ENCODE measurements at places on chromosomes 7 and 10.

GRCh38 chr10:127890832-127891334, 1.9 kb downstream of the CLRN3 start:
- no peaks in the 10 kb centered on the region for H3K36me3 ChIP-seq
- H3K4me1 ChIP-seq = no peaks in the 10 kb centered on the region
- DNase-seq = no peak
- H3K4me3 ChIP-seq = no peak overlapping the region
- H3K27ac ChIP-seq = no peak overlapping the region

GRCh38 chr10:9239298-9239697, 1184.8 kb downstream of the GATA3 start:
- no peak overlapping the region for H3K27ac ChIP-seq
- no peak overlapping the region for H3K4me3 ChIP-seq
- no peaks in the 10 kb centered on the region for H3K4me1 ChIP-seq

DNA sequence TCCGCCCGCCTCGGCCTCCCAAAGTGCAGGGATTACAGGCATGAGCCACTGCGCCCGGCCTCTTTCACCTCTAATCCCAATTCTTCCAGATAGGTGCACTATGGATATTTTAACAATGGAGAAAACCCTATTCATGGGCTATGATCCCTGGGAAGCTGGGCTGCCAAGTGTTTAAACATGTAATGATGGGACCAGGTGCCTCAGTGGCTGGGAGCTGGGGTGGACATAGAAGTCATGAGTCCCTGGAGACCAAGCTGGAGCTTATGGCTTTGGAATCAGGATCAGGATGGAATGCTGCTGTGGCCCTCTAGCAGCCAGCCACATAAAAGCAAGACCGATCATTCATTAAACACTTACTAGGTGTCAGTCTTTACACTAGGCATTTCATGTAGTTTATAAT, 41.8 kb upstream of the IGFBP3 start:
- no peaks in the 10 kb centered on the region for H3K27me3 ChIP-seq
- no peaks in the 10 kb centered on the region for H3K36me3 ChIP-seq
- no peak for DNase-seq
- H3K27ac ChIP-seq = no peak overlapping the region
- H3K4me1 ChIP-seq = no peaks in the 10 kb centered on the region

DNA sequence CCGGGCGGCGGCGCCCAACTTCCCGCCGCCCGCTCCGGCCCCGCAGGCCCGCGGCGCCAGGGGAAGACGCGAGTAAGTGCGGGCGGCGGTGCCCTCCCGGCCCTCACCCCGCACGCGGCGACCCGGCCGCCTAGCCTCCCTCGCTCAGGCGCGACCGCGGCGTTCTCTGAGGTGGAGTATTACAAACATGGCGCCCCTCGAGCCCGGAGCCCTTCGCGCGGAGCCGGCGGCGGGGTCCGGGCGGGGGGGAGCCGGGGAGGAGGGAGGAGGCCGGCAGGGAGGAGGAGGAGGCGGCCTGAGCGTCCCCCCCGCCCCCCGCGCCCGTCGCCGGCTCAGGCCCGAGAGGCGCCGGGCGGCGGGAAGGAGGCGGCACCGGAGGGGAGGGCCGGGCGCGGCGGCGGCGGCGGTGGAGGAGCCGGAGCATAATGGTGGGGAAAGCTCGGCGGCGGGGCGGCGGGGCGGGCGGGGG, at the start of gene ZMYND11:
Gene ZMYND11, plus strand, starts transcription at position 324 of the 469 bp plus-strand sequence. CDS start 44,558 bp downstream, outside the sequence.
- peaks cover 5% of the 10 kb centered on the region for H3K27me3 ChIP-seq
- no peaks in the 10 kb centered on the region for H3K36me3 ChIP-seq
- DNase-seq = peak; percentile 54
- H3K4me3 ChIP-seq = peak within 1 kb of the TSS; percentile 90

DNA sequence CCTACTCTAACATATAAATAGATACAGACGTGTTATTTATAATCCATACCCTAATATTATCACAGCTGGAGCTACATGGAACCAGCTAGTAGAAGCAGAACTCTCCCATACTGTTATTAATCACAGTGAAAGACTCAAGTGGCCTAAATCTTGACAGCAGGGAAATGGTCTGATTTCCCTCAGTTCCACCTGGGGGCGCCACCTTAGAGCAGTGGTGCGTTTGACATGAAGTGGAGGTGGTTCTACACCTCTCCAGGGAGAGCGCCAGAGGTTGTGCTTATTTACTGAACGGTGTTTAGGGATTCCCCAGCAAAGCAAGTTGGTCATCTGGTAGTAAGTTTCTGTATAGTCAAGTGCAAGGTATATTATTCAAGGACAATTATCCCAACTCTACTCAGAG, 17.6 kb downstream of the DNTT start:
- H3K36me3 ChIP-seq = no peaks in the 10 kb centered on the region
- H3K27ac ChIP-seq = no peak overlapping the region
- no peaks in the 10 kb centered on the region for H3K4me1 ChIP-seq
- H3K27me3 ChIP-seq = peaks cover 15% of the 10 kb centered on the region
- DNase-seq = no peak

- DNase-seq = no peak
- peaks cover 9% of the 10 kb centered on the region for H3K27me3 ChIP-seq
- H3K27ac ChIP-seq = no peak overlapping the region
- peaks cover 22% of the 10 kb centered on the region for H3K4me1 ChIP-seq
- H3K36me3 ChIP-seq = no peaks in the 10 kb centered on the region
These were observed 633 bp upstream of the EBLN1 start for GRCh38 chr10:22218448-22218847.

GRCh38 chr7:154546946-154547587, 455.9 kb downstream of the PAXIP1 start:
- no peaks in the 10 kb centered on the region for H3K27me3 ChIP-seq
- H3K36me3 ChIP-seq = no peaks in the 10 kb centered on the region
- no peak overlapping the region for H3K27ac ChIP-seq
- H3K4me1 ChIP-seq = no peaks in the 10 kb centered on the region
- no peak overlapping the region for H3K4me3 ChIP-seq

- no peaks in the 10 kb centered on the region for H3K36me3 ChIP-seq
- no peak overlapping the region for H3K4me3 ChIP-seq
- no peak overlapping the region for H3K27ac ChIP-seq
- no peak for DNase-seq
These were observed 185.1 kb upstream of the ADO start for GRCh38 chr10:62619413-62619738.

GRCh38 chr7:134364619-134365037, 47.9 kb upstream of the SLC35B4 start:
- H3K4me1 ChIP-seq = no peaks in the 10 kb centered on the region
- H3K27ac ChIP-seq = no peak overlapping the region
- H3K36me3 ChIP-seq = no peaks in the 10 kb centered on the region
- DNase-seq = no peak

DNA sequence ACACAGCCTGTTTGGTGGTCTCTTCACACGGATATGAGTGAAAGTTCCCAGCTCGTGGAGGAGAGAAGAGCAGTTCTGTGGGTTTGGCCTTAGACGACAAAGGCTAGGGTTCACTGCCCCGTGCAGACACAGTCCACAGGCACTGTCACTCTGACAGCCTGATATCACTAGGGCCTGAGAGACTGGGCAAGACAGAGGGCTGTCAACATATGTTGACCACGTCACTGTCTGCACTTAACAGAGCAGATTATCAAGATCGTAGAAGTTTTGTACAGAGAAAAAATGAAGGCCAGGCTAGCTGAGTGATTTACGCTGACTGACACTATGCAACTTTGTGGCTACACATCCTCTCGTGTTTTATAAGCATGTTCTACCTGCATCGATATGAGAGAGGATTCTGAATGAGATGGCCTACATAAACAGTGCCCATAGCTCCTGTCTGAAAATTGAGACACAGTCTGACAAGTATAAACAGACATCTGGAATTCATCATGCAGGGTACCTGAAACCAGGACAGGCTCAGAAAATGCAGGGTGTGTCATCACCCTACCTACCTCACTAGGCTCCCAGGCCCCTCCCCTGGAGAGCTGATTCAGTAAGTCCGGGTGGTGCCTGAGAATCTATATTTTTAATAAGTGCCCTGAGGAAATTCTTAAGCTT, 120.0 kb downstream of the SGMS1 start:
- H3K4me3 ChIP-seq = no peak overlapping the region
- no peak overlapping the region for H3K27ac ChIP-seq
- DNase-seq = no peak

DNA sequence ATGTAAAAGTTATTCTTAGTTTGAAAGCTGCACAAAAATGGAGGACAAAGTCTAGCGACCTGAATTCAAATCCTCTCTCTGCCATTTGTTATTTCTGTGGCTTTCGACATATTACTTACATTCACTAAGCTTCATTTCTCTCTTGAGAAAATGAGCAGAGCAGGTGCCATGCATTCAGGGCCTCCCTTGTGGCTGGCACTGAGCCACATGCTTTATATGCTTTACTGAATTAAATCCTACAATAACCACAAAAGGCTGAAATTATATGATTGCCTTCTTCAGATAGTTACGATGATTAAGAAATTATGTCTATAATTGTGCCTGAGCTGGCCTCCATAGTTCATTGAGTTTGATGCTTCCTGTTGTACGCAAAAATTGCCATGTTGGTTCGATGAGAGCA, 98.7 kb downstream of the NPSR1 start:
- no peak for DNase-seq
- no peak overlapping the region for H3K27ac ChIP-seq
- no peaks in the 10 kb centered on the region for H3K4me1 ChIP-seq
- no peak overlapping the region for H3K4me3 ChIP-seq
- H3K27me3 ChIP-seq = no peaks in the 10 kb centered on the region
- no peaks in the 10 kb centered on the region for H3K36me3 ChIP-seq

All from activated T-helper 2 cell treated with anti-CD3 and anti-CD28 coated beads, Interferon-gamma antibody, Interleukin-2, Interleukin-4, amounts not matched to agents 10 μg/mL and 5 μg/mL and 100 μg/mL, durations not matched to agents 14 hours and 24 hours and 36 hours (primary cell).